ENCODE measurements at places on chromosomes 12 and 14.

GRCh38 chr12:102061096-102061559, 663 bp downstream of the WASHC3 start:
- no peak for DNase-seq
- peaks cover 4% of the 10 kb centered on the region for H3K4me1 ChIP-seq
- peak overlapping the region; percentile 97 for H3K4me3 ChIP-seq
- no peaks in the 10 kb centered on the region for H3K27me3 ChIP-seq
- no peaks in the 10 kb centered on the region for H3K36me3 ChIP-seq

- H3K4me1 ChIP-seq, result peaks cover 52% of the 10 kb centered on the region
- no peak for DNase-seq
- no peaks in the 10 kb centered on the region for H3K36me3 ChIP-seq
- H3K27me3 ChIP-seq, result no peaks in the 10 kb centered on the region
- no peak overlapping the region for H3K4me3 ChIP-seq
Measured at GRCh38 chr14:23441076-23441475, 5.6 kb upstream of the MYH7 start.

- peak; percentile 73 for DNase-seq
- no peak overlapping the region for H3K27ac ChIP-seq
- no peaks in the 10 kb centered on the region for H3K36me3 ChIP-seq
- H3K27me3 ChIP-seq, result no peaks in the 10 kb centered on the region
Measured at GRCh38 chr14:94136575-94137331, 7.3 kb upstream of the IFI27L2 start.

DNA sequence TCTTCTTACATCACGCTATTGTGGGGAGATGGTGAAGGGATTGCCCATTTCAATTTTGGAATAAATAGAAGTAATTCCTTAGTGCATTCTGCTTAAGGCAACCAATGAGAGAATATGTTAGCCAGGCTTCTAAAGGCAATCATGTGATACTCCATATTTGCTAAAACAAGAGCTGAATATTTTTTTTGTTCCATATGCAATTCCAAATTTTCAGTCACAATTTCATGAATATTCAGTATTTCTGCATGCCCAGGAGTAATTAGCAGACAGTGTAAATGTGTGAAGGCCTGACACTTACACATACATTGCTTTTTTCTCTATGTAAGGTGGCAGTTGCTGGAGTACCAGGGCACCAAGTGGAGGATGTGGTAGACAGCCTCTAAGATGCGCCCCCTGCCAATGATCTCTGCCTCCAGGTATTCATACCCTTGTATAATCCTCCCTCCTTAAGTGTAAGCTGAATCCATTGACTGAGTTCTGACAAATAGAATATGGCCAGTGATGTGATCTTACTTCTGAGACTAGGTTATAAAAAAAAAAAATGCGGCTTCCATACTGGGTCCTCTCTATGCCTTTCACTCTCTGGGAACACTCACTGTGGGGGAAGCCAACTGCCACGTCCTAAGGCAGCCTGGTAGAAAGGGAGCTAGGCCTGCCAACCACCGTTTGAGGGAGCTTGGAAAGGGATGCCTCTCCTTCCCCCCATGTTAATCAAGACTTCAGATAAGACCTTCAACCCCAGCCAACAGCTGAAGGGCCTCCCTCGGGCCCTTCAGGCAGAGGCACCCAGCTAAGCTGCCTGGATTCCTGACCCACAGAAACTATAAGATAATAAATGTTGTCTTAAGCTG, 62.7 kb upstream of the PTGR2 start:
- H3K36me3 ChIP-seq, result no peaks in the 10 kb centered on the region
- no peak overlapping the region for H3K27ac ChIP-seq
- H3K4me1 ChIP-seq, result peaks cover 36% of the 10 kb centered on the region
- no peak for DNase-seq

DNA sequence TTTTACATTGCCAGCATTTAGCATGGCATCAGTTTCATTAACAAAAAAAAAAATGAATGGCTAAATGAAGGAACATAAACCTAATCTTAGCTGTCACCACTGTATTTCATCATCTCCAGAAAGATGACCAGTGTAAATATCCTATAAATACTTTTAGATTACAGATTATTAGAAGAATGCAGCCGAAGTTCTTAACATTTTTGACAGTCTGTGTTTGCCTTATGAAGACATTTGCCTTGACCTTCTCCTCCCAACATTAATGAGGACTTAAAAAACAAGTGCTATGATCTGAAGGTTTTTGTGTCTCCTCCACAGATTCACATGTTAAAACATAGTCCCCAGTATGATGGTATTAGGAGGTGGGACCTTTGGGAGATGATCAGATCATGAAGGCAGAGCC, 253.0 kb downstream of the SNAPC1 start:
- H3K4me1 ChIP-seq, result no peaks in the 10 kb centered on the region
- H3K27ac ChIP-seq, result no peak overlapping the region
- no peaks in the 10 kb centered on the region for H3K27me3 ChIP-seq
- no peaks in the 10 kb centered on the region for H3K36me3 ChIP-seq

DNA sequence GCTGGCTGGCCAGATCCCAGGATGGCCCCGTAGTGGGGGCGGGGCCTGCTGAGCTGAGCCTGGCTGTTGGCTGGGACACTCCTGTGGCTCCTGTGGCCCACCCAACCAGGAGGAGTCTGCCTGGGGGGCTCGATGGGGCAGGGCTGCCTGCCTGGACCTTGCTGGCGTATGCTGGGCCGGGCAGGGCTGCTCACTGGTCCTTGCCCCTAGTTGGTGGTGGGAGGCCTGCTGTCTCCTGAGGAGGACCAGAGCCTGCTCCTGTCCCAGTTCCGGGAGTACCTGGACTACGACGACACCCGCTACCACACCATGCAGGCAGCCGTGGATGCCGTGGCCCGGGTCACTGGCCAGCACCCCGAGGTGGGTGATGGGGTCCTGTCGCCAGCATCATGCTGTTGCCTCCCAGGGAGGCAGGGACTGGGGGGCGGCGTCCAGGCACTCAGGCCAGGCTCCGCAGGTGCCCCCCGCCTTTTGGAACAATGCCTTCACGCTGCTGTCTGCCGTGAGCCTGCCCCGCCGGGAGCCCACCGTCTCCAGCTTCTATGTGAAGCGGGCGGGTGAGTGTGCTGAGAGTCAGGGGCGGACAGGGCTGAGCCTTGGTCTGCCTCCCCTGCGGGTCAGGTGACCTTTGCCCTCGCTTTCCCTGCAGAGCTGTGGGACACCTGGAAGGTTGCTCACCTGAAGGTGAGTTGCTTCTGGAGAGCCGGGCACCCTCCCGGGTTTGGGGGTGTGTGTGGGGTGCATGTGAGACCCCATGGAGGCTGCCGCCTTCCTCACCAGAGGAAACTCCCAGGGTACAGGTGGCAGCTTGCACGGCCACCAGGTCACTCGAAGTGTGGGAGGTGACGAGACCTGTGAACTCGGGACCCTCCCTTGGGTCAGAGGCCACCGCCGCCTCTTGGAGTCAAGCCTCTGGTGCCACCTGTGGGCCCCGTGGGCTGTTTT, 3.4 kb downstream of the NOC4L start:
- DNase-seq, result no peak
- no peak overlapping the region for H3K27ac ChIP-seq
- peaks cover 13% of the 10 kb centered on the region for H3K4me1 ChIP-seq
- peaks cover 47% of the 10 kb centered on the region for H3K36me3 ChIP-seq
- no peak overlapping the region for H3K4me3 ChIP-seq
- no peaks in the 10 kb centered on the region for H3K27me3 ChIP-seq

DNA sequence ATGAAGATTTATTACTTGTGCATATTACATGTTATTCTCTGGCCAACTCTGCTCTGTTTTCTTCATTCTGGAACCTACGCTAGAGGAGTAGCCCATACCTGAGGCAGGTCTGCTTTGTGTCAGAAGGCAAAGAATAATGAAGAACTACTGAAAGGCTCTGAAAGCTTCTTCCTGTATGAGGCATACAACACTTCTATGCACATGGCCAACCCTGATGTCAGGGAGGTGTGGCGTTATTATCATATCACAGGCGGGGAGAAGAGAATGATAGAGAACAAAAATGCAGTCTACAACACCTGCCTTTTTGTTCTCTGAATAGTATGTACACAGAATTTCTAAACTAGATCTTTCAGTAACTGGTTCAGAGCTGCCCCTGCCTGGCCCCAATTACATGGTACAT, 32.5 kb upstream of the CRY1 start:
- no peaks in the 10 kb centered on the region for H3K27me3 ChIP-seq
- H3K36me3 ChIP-seq, result no peaks in the 10 kb centered on the region
- DNase-seq, result no peak
- no peaks in the 10 kb centered on the region for H3K4me1 ChIP-seq
- no peak overlapping the region for H3K27ac ChIP-seq
- H3K4me3 ChIP-seq, result no peak overlapping the region

DNA sequence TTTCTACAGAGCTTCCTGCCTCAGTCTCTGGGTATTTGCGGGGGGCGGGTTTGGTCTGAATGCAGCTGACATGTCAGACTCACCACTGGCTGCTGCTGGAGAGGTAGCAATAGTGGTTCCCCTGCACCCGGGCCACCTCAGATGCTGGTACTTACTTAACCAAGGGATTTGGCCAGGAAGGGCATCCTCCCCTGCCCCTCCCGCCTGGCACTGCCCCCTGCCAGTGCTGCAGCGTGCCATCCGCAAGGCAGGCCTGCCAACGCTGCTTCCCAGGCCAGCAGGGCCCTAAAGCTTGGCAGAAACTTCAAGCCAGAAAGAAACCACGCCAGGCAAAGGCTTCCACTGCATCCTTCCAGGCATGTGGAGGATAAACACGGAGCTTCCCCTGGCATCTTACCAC, 22.1 kb downstream of the RAB35 start:
- H3K4me1 ChIP-seq, result peaks cover 44% of the 10 kb centered on the region
- H3K27me3 ChIP-seq, result no peaks in the 10 kb centered on the region
- DNase-seq, result no peak
- H3K27ac ChIP-seq, result peak overlapping the region; percentile 48
- no peak overlapping the region for H3K4me3 ChIP-seq

DNA sequence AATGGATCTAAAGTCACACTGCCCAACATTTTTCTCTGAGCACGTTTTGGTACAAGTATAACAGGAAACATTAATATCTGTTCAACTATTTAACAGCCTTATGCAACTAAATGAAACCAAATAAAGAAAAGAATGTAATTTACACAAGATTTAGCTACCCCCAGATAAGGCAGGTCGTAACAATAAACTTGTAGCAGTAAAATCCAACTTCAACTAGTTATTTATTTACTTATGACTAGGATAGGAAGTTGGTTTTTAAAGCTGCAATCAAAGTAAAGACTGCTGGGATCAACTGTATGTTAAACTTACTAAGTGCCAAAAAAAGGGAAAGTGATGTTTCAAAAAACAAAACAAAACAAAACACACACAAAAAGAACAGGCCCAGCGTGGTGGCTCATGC, 30.9 kb downstream of the FERMT2 start:
- no peak overlapping the region for H3K27ac ChIP-seq
- H3K36me3 ChIP-seq, result peaks cover 3% of the 10 kb centered on the region
- DNase-seq, result no peak
- no peaks in the 10 kb centered on the region for H3K27me3 ChIP-seq
- no peak overlapping the region for H3K4me3 ChIP-seq

GRCh38 chr14:61321385-61322010, at the start of gene PRKCH:
PRKCH (plus strand) TSS chr14:61321579; CDS start chr14:61322102, 523 bp downstream.
- no peak within 1 kb of the TSS for H3K4me3 ChIP-seq
- peaks cover 7% of the 10 kb centered on the region for H3K27me3 ChIP-seq
- peak; percentile 23 for DNase-seq
- no peaks in the 10 kb centered on the region for H3K36me3 ChIP-seq
- peaks cover 3% of the 10 kb centered on the region for H3K4me1 ChIP-seq

DNA sequence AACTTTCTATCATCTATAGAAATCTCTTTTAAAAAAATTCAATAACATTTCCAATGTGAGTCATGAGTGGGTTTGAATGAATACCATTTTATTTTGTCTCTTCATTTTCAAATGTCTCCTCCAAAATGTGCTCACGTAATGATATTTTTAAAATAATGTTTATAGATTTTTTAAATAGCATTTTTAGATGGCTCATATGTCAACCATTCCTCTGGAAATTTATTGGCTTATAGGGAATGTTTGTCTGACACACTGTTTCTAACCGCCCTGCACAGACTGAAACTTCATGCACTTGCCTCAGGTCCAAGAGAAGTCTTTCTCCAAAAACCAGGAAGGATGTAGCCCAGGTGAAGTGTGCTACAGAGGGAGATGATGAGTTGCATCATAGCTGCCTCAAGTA, 88.8 kb upstream of the PLEKHG7 start:
- no peaks in the 10 kb centered on the region for H3K36me3 ChIP-seq
- no peaks in the 10 kb centered on the region for H3K4me1 ChIP-seq
- no peak overlapping the region for H3K4me3 ChIP-seq
- no peak overlapping the region for H3K27ac ChIP-seq

- H3K27me3 ChIP-seq, result no peaks in the 10 kb centered on the region
- no peaks in the 10 kb centered on the region for H3K36me3 ChIP-seq
- no peak overlapping the region for H3K4me3 ChIP-seq
- H3K4me1 ChIP-seq, result peaks cover 5% of the 10 kb centered on the region
- no peak for DNase-seq
Measured at GRCh38 chr12:98126637-98127335, 388.6 kb upstream of the TMPO start.

- no peak overlapping the region for H3K27ac ChIP-seq
- no peaks in the 10 kb centered on the region for H3K27me3 ChIP-seq
- no peaks in the 10 kb centered on the region for H3K36me3 ChIP-seq
- no peak overlapping the region for H3K4me3 ChIP-seq
- peaks cover 3% of the 10 kb centered on the region for H3K4me1 ChIP-seq
Measured at GRCh38 chr14:84959851-84960520, 570.0 kb upstream of the FLRT2 start.

DNA sequence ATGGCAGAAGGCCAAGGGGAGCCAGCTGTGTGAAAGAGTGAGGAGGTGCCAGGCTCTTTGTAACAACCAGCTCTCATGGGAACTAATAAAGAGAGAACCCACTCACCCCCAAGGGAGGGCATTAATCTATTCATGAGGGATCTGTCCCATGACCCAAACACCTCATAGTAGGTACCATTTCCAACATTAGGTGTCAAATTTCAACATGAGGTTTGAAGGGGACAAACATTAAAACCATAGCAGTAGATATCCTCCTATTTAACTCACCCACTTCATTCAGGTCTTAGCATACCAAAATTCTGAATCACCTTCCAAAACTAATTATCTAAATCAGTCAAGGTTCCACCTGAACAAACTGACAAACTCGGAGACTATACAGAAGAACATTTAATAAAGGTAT, 75.3 kb downstream of the PPFIA2 start:
- H3K36me3 ChIP-seq, result no peaks in the 10 kb centered on the region
- no peaks in the 10 kb centered on the region for H3K27me3 ChIP-seq
- no peak for DNase-seq
- H3K4me3 ChIP-seq, result no peak overlapping the region
- H3K27ac ChIP-seq, result no peak overlapping the region

- H3K27ac ChIP-seq, result no peak overlapping the region
- H3K36me3 ChIP-seq, result no peaks in the 10 kb centered on the region
- no peak for DNase-seq
- no peak overlapping the region for H3K4me3 ChIP-seq
- H3K4me1 ChIP-seq, result peaks cover 6% of the 10 kb centered on the region
- peaks cover 2% of the 10 kb centered on the region for H3K27me3 ChIP-seq
Measured at GRCh38 chr14:67512463-67513310, 20.4 kb upstream of the PLEKHH1 start.

DNA sequence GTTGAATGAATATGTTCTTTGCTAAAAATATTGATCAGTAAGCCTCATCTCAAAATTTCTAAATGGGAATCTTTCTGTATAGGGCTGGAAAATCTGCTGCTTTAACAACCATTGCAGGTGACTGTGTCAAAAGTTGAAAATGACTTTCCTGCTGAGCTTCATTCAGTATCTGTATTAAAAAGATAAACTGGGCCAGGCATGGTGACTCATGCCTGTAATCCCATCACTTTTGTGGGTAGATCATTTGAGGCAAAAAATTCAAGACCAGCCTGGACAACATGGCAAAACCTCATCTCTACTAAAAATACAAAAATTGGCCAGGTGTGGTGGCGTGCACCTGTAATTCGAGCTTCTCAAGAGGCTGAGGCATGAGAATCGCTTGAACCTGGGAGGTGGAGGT, 213.7 kb upstream of the SYT10 start:
- no peak overlapping the region for H3K4me3 ChIP-seq
- H3K27ac ChIP-seq, result no peak overlapping the region
- no peak for DNase-seq
- no peaks in the 10 kb centered on the region for H3K27me3 ChIP-seq
- no peaks in the 10 kb centered on the region for H3K36me3 ChIP-seq
